Coronary artery (tissue), 2 donors: ENCODE measurements at places on chromosomes 13 and 19.

DNA sequence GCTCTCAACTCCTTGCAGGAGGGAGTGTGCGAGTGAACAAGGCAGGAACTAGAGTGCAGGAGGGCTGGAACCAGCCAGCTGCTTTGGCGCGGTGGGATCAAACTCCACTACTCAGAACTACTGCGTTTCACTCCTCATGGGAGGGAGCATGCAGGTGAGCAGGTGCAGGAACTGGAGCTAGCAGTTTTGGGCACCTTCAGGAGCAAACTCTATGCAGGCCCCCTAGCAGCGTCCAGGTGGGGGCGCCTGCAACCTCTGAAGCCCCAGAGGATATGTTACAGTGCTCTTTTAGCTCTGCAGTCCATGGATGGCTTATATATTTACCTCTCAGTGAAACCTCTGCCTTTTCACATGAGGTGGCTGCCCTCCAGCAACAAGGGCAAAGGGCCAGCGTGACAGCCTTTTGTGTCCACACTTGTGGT lies 1303.4 kb downstream of the PCDH9 start:
- no peak for DNase-seq

DNA sequence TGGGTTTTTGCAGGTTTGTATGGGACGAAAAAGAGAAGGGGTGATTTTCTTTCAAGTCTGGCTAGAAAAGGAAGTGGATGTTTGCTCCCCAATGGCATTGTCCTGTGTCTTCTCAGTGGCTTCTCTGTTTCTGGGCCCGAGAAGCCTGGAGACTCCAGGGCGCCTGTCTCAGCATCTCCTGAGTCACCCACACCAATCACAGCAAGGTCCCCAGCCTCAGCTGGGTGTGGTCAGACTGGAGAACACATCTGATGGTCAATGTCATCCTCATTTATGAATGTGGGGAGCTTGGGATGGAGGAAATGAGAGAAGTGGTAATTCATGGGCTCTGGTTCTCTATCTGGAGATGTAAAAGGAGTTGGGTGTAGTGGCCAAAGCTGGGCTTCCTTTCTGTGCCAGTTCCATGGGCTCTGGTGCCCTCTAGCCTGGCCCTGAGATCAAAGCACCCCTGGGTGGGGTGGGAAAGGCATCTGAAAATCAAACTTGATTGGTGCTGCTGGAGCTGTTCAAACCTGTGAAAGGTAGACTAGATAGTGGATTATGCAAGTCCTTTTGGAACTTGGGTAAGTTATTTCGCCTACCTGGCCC lies 13.4 kb downstream of the RASL11A start:
- DNase-seq: no peak

- DNase-seq: no peak
Observed at GRCh38 chr19:38596057-38596981, 21.4 kb downstream of the MAP4K1 start.

- DNase-seq: no peak
Observed at GRCh38 chr19:7349231-7349591, 474 bp downstream of the ARHGEF18 start.

GRCh38 chr13:97027162-97027554 lies 32.9 kb upstream of the OXGR1 start:
- no peak for DNase-seq

DNA sequence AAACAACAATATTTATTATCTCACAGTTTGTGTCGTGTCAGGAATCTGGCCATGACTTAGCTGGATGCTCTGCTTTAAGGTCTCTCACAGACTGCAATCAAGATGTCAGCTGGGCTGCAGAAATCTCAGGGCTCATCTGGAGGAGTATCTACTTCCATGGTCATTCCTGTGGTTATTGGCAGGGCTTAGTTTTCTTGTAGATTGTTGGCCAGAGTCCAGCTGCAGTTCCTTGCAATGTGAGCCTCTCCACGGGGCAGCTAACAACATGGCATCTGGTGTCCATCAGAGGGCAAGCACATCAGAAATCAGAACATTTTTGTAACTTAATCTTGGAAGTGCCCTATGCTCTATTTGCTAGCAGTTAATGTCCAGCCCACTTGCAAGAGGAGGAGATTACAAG lies 45.7 kb upstream of the TDRD3 start:
- no peak for DNase-seq

DNA sequence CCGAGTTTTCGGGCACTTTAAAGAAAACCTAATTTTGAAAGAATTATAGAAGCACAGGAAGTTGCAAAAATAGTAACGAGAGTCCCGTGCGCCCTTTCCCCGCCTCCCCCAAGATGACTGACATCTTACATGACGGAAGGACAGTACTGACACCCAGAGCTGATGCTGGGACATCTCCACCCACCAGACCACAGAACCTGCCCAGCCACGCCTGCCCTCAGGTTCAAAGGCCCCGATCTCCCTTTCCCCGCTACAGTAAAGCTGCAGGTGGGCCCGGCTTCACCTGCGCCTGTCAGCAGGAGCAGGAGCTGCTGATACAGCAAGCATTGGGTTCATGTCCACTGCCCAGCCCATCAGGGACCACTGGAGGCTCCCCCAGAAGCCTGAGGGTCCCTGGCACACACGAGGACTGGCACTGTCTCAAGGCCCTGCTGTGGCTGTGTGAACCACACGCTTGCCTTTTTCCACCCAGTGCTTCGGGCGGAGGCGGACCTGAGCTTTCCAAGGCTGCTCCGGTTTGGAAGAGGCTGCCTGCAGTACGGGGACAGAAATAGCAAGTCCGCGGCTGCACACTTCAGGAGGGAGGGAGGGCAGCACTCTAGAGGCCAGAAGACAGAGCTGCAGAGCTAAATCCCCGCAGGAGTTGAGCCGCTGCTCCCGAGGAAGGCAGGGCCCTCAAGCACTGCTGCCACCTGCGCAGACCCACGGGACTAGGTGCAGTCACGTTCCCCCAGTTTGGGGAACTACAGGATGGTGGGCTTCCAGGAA lies 8.7 kb downstream of the MAP2K2 start:
- no peak for DNase-seq

- DNase-seq: no peak
Observed at GRCh38 chr19:30679789-30680188, 307.6 kb downstream of the ZNF536 start.

GRCh38 chr19:1516395-1516753 lies 3.6 kb upstream of the ADAMTSL5 start:
- DNase-seq: no peak

DNA sequence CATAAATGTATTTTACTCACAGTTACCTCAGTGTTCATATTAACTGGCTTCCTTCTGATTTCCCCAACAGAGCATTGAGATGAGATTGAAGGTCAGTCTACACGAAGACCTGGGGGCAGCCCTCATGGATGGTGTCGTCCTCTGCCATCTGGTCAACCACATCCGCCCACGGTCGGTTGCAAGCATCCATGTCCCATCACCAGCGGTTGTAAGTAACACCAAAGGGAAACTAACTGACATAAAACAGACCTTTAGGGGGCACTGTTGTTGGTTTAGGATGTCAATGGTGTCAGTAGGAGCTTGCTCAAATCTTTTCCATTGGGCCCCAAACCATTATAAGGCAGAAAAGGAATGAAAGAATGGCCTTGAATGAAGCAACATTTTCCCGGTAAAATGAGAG lies 68.2 kb downstream of the ESD start:
- DNase-seq: no peak

GRCh38 chr13:82747291-82747690 lies 1135.0 kb downstream of the SLITRK1 start:
- no peak for DNase-seq

DNA sequence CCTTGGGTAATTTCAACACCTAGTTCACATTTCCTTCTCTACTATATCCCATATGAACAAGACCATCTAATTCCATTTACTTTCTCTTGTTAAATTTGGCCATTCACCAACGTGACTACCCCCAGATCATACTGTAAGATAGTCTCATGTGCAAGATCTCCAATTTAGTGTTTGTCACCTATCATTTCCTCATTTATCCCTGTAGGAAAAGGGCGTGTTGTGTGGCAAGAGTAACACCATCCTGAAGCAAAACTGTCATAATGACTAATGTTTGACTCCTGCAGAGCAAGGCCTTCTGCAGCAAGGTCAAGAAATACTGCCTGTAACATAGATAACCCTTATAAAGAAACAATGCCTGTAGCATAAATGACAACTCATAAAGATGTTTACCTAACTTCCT lies 51.3 kb downstream of the SUCLA2 start:
- DNase-seq: no peak

- DNase-seq: no peak
Observed at GRCh38 chr13:113184568-113185440, 23.7 kb downstream of the PCID2 start.

- DNase-seq: no peak
Observed at GRCh38 chr19:57633832-57634131, 814 bp downstream of the ZNF211 start.

- no peak for DNase-seq
Observed at GRCh38 chr19:6048348-6048747, 62.0 kb downstream of the RFX2 start.

GRCh38 chr19:35773020-35773806 lies 2.2 kb upstream of the ARHGAP33 start:
- DNase-seq: no peak

- DNase-seq: no peak
Observed at GRCh38 chr19:273393-273792, 17.8 kb downstream of the PLPP2 start.

DNA sequence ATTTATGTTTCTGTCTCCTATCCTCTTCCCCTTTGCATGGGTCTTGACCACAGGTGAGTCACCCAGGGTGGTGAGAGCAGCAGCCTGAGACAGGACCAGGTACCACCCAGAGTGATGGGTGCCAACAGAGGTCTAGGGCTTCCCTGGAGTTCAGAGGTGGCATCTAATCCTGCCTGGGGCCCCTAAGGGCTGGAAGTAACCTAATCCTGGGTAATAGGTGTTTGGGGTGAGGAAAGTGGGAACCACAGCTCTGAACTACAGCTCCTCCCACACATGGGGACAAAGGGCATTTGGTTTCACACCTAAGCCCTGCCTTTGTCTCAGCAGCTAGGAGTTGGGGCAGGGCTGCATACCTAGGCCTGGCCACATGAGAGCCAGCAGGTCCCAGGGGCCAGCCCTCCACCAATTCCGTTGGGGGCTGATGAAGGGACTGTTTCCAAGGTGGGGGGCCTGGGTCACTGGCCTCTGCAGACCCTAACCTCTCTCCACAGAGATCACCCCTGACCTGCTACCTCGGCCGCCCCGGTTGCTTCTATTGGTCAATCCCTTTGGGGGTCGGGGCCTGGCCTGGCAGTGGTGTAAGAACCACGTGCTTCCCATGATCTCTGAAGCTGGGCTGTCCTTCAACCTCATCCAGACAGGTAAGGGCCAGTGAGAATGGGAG lies 8.0 kb downstream of the SPHK2 start:
- no peak for DNase-seq

DNA sequence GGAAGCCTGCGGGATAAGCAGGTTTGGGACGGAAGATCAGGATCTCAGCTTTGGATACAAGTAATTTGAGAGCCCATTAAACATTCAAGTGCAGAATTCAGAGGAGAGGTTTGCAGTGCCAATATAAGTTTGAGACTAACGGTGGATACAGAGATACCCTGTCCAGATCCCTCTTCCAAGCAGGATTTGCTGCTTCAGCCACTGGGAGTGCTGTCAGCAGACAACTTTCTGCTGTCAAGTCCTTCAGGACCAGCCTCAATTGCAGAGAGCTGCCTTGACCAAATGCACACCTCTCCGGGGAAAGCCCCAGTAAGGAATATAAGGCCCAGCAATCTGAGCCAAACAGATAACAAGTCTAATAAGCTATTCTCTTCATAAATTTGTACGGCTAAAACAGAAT lies 46.1 kb upstream of the ZNF780A start:
- DNase-seq: no peak

- DNase-seq: no peak
Observed at GRCh38 chr13:46982856-46983582, 86.2 kb upstream of the HTR2A start.

GRCh38 chr13:99347911-99348451 lies 40.8 kb upstream of the GPR183 start:
- DNase-seq: no peak

DNA sequence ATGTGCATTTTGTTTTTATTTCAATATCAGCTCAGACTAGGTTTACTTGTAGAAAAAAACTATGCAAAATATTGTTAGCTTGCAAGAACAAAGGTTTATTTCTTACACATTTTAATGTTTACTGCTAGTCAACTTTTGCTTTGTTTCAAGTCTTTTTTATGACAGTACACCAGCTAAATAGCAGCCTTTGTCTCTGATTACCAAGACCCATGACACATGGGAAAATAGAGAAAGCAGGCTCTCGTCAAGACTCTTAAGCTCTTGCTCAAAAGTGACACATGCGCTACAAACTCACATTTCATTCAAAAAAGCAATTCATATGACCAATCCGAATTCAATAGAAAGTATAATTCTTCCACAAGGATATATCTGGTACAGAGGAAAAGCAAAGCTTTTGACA lies 642.3 kb upstream of the SLITRK1 start:
- no peak for DNase-seq

DNA sequence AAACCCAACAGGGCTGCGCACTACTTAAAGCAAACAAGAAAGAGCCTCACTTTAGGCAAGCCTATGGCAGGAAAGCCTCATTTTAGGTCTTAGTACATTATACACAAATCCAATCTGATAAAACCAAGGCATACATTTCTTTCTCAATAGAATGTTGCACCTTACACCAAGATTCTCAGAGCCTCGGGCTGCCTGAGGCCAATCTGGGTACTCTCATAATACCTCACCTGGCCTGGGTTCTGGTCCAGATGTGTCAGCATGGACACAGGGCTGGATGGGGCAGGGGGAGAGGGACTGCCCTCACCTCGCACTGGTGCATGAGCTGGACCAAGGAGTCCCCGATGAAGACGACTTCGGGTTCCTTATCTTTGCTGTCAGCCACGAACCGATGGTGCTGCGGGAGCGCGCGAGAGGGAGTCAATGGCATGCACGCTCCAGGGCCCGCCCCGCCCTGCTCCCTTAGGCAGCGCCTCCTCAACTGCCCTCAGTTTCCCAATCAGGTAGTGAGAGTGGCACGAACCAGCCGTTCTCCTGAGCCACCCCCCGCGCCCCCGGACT lies at the start of gene PRR19:
Gene PRR19 (plus strand): TSS at position 487 of the 558 bp plus-strand sequence. CDS start 7,453 bp downstream, outside the sequence.
- DNase-seq: no peak

- peak; percentile 90 for DNase-seq
Observed at GRCh38 chr19:8526345-8527091, 12.6 kb upstream of the ZNF414 start.

DNA sequence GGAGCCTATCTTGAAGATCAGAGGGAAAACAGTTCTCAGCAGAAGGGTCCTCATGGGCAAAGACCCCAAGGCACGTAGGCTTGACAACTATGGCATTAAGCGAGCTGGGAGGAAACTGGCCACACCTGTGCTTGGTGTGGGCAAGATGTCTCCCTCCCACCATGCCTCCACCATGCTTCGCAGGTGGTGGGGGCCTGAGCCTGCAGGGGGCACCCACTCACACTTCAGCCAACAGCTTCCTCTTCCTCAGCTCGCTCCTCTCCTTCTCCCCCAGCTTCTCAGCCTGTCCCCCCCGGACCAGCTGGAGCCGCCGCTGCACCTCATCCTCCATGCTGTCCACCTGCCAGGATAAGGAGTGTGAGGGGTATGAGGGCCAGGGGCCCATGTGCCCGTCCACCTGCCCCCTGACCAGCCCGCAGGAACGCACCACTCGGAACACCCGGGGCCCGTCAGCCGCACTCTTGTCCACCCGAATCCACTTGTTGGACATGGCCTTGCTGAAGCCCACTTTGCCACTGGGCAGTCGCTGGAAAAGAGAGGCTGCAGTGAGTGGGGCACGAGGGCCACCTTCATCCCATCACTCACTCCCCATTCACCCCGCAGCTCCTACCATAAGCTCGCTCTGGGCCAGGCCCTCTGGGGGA lies 3.4 kb downstream of the FARSA start:
- DNase-seq: no peak
